ENCODE measurements at places on chromosomes 3 and 15. TPM values are rescaled to one million over a fixed set of nuclear protein-coding genes. Genes with fewer than 3 reads are reported as not detected.

CHRNB4 gene
- total RNA-seq, result not detected

GOLGA8O gene
- not detected for total RNA-seq

ROBO2 gene
- not detected for total RNA-seq

MME gene
- 204 TPM for total RNA-seq

NMD3 gene
- 79.4 TPM for total RNA-seq

STAC gene
- 10.9 TPM for total RNA-seq

NTRK3 gene
- not detected for total RNA-seq

GPR156 gene
- not detected for total RNA-seq

TLR9 gene
- total RNA-seq, result not detected

HRG gene
- total RNA-seq, result not detected

MYD88 gene
- 8.6 TPM for total RNA-seq

NR1I2 gene
- not detected for total RNA-seq

IQCF5 gene
- total RNA-seq, result not detected

USP19 gene
- total RNA-seq, result 46.4 TPM

DNA sequence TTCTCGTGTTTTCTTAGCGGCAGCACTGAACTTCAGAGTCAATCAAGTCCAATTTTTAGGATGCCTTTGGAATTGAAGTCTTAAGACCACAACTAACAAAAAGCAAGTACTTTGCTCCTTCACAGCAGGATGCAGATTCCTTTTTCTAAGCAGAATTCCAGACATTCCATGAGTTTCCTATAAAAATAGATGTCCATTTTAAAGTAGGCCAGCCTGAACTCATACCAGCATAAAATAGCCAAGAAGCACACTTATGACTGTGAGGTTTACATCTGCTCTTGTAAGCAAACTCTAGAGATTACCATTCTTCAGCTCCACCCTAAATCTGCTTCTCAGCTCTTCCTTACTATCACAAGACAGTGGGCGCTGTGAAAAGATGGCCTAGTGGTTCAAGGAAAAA, 85.8 kb downstream of the THBS1 start:
- DNase-seq, result peak; percentile 19

GRCh38 chr3:196142202-196142956, 60.5 kb upstream of the TFRC start:
- DNase-seq, result no peak

GRCh38 chr3:94172695-94173310, 109.9 kb downstream of the NSUN3 start:
- no peak for DNase-seq

DNA sequence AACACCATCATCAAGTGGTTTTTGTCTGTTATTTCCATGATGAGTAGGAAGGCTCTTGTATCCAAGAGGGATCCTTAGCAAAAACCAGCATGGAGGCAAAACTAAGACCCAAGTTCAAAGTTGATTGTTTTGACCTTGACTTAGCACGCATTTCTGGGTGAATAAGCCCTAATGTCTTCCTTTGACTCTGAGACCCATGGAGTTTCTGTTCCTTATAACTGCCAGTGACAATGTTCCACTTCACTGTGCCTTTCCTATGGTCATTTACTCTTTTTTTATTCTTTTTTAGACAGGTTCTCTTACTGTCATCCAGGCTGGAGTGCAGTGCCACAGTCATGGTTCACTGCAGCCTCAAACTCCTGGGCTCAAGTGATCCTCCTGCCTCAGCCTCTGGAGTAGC, 118.2 kb upstream of the MRPL3 start:
- no peak for DNase-seq

- peak; percentile 76 for DNase-seq
Measured at GRCh38 chr3:197428117-197428801, 127.5 kb downstream of the BDH1 start.

GRCh38 chr15:34437687-34438086, at the start of gene GOLGA8A:
Gene GOLGA8A (minus strand): TSS chr15:34437808. CDS start chr15:34389691, 48,117 bp downstream.
- DNase-seq, result peak; percentile 85

DNA sequence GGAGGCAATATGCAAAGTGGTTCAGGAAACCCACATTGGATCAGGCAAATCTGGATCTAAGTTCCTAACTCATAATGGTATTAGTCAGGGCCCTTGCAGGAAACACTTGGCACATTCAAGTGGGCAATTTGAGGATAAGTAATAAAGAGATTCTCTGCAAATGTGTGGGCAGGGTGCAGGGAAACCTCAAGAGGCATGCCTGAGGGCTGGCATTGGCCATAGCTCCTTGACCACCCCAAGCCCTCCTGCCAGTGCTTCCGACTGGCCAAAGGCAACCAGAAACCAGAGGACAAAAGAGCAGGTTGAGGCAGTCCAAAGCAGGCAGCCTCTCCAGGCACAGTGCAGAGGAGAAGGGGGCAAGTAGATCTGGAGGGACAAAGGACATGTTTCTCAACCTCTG, 130.8 kb upstream of the SNTN start:
- peak; percentile 1 for DNase-seq

DNA sequence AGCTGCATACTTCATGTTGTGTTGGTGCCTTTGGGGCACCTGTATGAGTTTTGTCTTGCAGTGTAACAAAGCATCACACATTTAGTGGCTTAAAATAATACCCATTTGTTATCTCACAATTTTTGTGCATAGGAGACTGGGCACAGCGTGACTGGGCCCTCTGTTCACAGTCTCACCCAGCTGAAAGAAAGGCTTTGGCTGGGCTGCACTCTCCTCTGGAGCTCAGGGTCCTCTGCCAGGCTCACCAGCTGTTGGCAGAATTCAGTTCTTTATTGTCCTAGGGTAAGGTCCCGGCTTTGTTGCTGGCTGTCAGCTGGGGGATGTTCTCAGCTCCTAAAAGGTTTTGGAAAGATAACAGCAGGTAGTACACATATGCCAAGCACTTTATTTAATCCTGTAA, 263.3 kb downstream of the CLSTN2 start:
- DNase-seq, result no peak

DNA sequence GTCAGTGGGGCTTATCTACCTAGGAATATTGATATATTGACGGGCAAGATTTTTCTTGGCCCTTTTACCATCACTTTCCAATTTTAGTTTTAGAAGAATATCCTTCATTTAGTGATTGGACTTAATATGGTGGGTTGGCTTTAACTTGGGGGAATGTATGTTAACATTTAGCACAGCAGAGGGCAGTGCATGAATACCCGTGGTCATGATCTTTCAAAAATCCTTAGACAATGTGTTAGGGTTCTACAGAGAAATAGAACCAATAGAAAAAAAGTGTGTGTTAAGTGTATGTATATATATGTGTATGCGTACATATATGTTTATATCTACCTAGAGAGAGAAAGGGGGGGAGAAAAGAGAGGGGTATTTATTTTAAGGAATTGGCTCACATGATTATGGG, 36.9 kb downstream of the GPR171 start:
- DNase-seq, result peak; percentile 10

- DNase-seq, result no peak
Measured at GRCh38 chr3:102018551-102018950, 169.2 kb downstream of the NFKBIZ start.

- DNase-seq, result peak; percentile 85
Measured at GRCh38 chr3:120449251-120449650, 1.5 kb downstream of the FSTL1 start.

DNA sequence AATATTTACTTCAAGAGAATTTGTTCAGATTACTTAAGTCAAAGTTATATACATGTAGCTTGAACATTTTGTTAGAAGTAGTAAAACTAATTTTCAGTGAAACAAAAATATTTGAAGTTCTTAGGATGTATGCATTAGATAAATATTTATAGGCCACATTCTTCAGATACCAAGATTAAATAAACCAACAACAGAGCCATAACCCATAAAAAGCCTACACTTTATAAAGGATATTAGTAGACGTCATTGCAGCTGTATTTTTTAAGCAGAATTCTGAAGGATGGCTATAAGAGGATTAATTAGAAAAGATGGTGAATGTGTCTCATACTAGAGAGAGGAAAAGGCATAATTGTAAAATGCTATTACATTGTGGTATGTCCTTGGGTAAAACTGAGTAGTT, 449.7 kb upstream of the ALCAM start:
- no peak for DNase-seq

- no peak for DNase-seq
Measured at GRCh38 chr3:14741510-14741909, 66.6 kb downstream of the C3orf20 start.

DNA sequence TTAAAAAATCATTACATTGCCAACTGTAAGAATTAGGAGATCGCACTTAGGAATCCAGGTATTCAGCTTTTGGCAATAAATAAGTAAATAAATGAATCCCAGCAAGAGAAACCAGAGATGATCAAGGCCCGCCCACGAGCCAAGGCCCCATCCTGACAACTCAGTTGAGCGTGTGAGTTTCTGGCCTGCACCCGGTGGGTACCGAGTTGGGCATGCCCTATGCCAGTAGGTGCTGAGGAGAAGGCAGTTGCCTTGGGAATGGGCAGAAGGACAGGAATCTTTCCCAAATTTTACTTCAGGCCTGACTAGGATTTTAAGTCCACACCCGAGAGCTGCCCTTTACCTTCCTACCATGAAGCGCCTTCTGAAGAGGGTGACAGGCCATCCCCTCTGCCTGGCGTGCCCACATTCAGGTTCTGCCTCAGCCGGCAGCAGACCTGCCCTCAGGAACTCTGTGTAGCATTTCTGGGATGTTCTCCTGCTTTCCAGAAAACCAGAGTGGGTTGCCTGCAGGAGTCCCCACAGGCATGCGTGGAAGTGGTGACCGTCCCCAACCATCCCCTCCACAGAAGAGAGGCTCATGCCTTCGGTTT, 99.3 kb upstream of the ALDH1A3 start:
- DNase-seq, result no peak

GRCh38 chr3:177282119-177282655, 84.9 kb upstream of the TBL1XR1 start:
- DNase-seq, result no peak

- DNase-seq, result no peak
Measured at GRCh38 chr15:96500508-96500907, 170.0 kb downstream of the NR2F2 start.

GRCh38 chr3:100150473-100150872, 36.2 kb upstream of the FILIP1L start:
- peak; percentile 71 for DNase-seq

GRCh38 chr3:27630885-27631284, 91.2 kb downstream of the EOMES start:
- peak; percentile 87 for DNase-seq

DNA sequence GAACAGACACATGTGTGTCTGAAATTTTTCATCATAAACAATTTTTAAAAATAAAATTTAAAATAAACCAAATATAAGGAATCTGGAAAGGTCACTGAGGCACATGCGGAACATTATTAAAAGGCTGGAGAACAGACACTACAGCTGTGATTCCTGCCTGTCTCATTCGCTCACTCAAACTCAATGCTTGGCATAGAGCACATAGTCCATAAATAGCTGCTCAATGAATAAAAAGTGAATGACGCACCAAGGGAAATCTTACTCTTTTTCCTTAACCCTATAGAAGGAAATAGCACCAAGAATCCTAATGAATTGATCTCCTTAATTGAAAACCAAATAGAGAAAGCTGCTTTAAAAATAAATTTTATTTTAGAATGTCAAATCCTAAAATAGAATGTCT, 98.4 kb downstream of the FSIP1 start:
- DNase-seq, result peak; percentile 56

DNA sequence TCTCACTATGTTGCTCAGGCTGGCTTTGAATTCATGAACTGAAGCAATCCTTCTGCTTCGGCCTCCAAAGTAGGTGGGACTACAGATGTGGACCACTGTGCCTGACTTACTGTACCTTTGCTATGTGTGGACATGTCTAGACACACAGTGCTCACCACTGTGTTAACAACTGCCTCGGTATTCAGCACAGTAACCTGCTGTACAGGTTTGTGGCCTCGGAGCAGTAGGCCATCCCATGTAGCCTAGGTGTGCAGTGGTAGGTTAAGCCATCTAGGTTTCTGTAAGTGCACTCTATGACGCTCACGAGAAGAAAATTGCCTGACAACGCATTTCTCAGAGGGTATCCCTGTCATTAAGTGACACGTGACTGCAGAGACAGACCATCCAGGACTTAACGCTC, 70.3 kb downstream of the TAMM41 start:
- no peak for DNase-seq

GRCh38 chr15:74010929-74011540, 16.5 kb downstream of the PML start:
- peak; percentile 57 for DNase-seq

GRCh38 chr3:125001557-125002413, 54.0 kb downstream of the HEG1 start:
- DNase-seq, result no peak

- DNase-seq, result no peak
Measured at GRCh38 chr3:168485936-168486335, 390.2 kb upstream of the GOLIM4 start.

GRCh38 chr15:68700455-68701123, 120.1 kb downstream of the ANP32A start:
- peak; percentile 80 for DNase-seq
